ENCODE measurements at places on chromosomes 3 and 15. TPM values are rescaled to one million over a fixed set of nuclear protein-coding genes. Genes with fewer than 3 reads are reported as not detected.

DNA sequence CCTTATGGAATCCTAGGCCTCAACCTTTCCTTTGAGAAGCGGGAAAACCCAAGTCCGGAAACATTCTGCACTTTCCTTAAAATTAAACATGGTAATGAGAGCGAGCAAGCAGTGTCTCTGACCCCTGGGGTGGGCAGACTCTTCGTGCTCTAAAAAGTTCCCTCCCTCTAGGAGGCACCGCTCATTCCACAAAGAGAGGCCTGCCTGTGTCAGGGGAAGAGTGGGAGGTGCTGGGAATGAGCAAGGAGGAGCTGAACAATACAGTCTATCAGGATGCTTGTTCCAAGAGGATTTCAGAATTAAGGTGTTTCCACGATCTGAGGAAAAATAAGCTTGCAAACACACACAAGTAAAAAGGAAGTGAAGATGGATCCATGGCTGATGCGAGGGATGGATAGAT is 6.0 kb upstream of the RLBP1 start:
- H3K4me1 ChIP-seq = no peaks in the 10 kb centered on the region
- no peaks in the 10 kb centered on the region for H3K27me3 ChIP-seq
- no peak overlapping the region for H3K4me3 ChIP-seq
- no peaks in the 10 kb centered on the region for H3K36me3 ChIP-seq

DNA sequence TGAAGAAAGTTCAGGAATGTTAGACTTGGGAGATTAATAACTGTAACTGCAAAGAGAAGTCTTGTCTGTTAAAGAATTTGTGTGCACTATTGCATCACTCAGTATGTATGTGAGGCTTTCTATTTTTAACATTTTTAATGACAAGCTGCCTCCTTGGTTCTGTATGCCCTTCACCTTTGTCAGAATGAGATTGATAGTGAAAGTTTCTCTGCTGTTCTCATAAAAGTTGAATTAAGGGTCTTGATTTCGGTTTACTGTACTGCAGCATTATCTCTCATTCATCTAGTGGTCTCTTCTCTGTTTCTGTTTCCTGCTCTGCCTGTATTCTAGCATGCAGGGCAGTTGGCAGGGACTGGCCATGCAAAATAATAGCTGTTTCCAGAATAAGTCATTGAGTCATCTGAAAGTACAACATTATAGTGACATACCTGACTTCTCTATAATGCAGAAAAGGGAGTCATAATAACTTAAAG is 454.9 kb downstream of the IL5RA start:
- no peaks in the 10 kb centered on the region for H3K27me3 ChIP-seq
- no peak overlapping the region for H3K4me3 ChIP-seq
- no peaks in the 10 kb centered on the region for H3K4me1 ChIP-seq
- H3K36me3 ChIP-seq = no peaks in the 10 kb centered on the region
- DNase-seq = no peak

DNA sequence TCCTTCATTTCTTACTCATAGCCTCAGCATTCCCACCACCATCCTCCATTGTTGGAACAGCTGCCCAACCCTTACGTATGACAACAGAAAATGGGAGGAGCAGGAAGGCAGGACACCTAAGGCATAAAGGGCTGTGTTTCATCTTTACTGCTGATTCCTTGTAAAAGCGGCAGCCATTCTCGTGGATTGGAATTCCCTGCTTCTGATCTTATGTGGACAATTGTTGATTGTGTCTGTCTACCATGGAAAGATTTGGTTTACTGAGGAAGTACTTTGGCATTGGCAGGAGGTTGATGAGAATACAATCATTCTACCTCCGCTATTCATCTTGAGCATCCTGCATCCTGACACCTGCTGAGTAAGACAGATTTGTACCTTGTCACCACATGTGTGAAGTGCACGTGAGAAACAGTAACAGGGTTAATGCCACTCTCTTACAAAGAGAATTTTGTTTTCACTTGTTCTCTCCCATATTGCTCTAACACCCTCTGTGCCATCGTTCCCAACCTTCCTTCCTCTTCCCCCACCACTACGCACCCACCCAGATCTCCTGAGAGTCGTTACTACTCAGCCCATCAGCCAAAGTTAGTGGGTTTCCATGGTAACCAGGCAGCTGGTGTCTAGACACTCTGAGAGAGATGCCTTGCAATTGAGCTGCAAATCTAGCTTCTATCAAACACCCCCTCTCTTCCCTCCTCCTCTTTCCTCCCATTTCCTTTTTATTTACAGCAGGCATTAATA is 75.7 kb downstream of the GAP43 start:
- no peaks in the 10 kb centered on the region for H3K27me3 ChIP-seq
- H3K36me3 ChIP-seq = no peaks in the 10 kb centered on the region
- no peak for DNase-seq
- H3K4me3 ChIP-seq = no peak overlapping the region

- peaks cover 7% of the 10 kb centered on the region for H3K4me1 ChIP-seq
- no peaks in the 10 kb centered on the region for H3K27me3 ChIP-seq
- no peaks in the 10 kb centered on the region for H3K36me3 ChIP-seq
- no peak for DNase-seq
Observed at GRCh38 chr3:168116279-168116678, 20.6 kb upstream of the GOLIM4 start.

The NOX5 gene
- 22.4 TPM for total RNA-seq

DNA sequence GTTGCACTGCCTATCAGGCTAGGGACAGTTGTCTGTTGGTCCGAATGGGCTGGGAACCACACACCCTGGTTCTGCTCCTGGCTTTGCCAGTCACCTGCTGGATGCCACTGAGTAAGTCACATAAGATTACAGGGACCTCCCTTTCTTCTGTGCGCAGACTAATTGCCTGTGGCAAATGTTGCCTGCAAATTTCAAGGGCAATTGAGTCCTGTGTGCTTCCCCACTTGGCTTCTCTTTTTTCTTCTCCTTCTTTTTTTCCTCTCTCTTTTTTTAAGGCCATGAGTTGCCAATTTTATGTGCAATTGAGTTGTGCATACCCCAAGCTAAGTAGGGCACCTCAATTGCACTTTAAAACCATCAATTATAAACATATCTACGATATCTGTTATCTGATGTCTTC is 963.4 kb downstream of the MCTP2 start:
- no peak for DNase-seq
- H3K4me3 ChIP-seq = no peak overlapping the region
- no peak overlapping the region for H3K27ac ChIP-seq
- H3K4me1 ChIP-seq = no peaks in the 10 kb centered on the region
- no peaks in the 10 kb centered on the region for H3K27me3 ChIP-seq
- no peaks in the 10 kb centered on the region for H3K36me3 ChIP-seq

Data from spleen (tissue), 13 donors.